Smooth muscle cell of bladder (primary cell): ENCODE measurements at places on chromosomes 3 and 15. TPM values are rescaled to one million over a fixed set of nuclear protein-coding genes. Genes with fewer than 3 reads are reported as not detected.

Gene RCCD1
- 7.3 and 11.0 TPM in 2 replicates for total RNA-seq

Gene BTD
- 19.2 and 31.0 TPM in 2 replicates for total RNA-seq

Gene GPR156
- total RNA-seq: 0.14 and 0.37 TPM in 2 replicates

Gene CCDC13
- 0.74 and 1.1 TPM in 2 replicates for total RNA-seq

Gene TEX55
- not detected in 2 replicates for total RNA-seq

Gene ERICH6
- under 0.01 TPM in 1 of 2 replicates, not detected in the other for total RNA-seq
